ENCODE measurements at places on chromosomes 2 and 18.

GRCh38 chr2:175575346-175576258, 394.1 kb upstream of the ATP5MC3 start:
- no peak for DNase-seq

DNA sequence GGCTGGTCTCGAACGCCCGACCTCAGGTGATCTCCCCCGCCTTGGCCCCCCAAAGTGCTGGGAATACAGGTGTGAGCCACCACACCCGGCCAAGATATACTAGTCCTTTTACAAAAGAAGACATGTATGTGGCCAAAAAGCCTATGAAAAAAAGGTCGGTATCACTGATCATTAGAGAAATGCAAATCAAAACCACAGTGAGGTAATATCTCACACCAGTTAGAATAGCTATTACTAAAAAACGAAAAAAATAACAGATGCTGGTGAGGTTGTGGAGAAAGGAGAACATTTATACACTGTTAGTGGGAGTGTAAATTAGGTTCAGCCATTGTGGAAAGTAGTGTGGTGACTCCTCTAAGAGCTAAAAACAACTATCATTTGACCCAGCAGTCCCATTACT, 26.4 kb downstream of the KLHL23 start:
- no peak for DNase-seq

GRCh38 chr2:210190345-210190744, 19.1 kb upstream of the KANSL1L start:
- no peak for DNase-seq

GRCh38 chr2:241673189-241673663, 13.4 kb downstream of the DTYMK start:
- DNase-seq: no peak

DNA sequence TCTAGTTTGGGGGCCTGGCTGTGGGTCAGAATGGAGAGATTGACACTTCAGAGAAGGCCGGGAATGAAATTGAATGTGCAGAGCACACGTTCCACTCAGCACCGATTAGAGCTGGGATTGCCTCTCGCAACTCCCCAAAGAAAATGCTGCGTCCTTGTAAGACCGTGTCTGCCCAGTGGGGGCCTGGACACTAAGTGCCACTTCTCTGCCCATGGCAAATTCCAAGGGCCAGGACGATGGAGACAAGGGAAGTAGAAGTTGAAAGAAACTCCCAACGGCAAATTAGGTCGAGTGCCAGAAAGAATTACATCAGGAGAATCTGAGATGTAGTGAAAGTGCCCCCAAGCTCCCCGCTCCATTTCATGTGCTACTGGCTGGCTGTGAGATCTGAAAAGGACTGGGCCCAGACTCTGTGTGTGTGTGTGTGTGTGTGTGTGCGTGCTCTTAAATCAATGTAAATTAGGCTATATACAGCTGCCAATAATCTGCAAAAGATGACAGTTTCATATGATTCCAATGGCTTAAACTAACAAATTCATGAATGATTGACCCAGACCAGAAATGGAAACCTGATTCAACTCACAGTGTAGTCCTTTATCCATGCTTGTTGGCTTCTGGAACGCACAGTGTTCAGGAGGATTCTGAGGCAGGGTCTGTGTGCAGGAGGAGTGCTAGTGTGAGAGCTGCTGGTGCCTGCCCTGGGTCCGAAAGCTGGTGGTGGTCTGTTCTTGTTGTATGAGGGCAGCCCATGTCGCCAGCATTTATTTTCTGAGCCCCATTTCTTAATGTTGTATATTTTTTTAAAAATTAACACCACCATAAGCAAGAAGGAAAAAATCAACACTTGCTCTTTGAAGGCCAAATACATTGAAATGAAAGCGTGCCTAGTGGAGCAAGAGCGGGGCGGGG, 234.3 kb downstream of the AGAP1 start:
- no peak for DNase-seq

DNA sequence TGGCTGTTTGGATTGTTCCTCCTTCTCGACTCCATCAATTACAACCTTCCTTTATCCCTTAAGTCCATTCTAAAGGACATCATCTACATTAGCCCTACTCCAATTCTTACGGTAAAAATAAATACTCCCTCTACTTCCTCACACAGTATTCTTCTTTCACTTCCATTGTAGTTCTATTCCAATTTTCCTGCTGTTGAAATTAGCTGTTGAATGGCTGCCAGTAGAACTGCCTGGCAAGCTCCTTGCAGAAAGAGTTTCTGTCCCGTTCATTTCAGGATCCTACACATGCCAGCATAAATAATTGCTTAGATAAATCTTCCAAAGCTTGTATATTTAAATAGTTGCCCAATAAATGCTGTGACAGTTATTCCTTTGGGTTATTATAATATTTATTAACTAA, 459.3 kb upstream of the TRIB2 start:
- DNase-seq: no peak

DNA sequence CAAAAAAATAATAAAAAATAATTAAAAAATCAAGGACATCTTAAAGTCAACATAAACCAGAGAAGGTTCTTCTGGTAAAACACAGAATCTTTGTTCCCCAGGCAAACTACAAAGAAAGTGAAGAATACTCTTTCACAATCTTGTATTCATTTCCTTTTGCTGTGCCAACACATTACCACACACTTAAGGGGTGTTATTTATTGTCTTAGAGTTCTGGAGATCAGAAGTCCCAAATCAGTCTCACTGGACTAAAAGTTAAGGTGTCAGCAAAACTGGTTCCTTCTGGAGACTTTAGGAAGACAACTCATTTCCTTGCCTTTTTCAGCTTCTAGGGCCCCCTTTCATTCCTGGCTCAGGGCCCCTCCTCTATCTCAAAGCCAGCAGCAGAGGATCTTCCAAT, 12.2 kb upstream of the CAB39 start:
- no peak for DNase-seq

DNA sequence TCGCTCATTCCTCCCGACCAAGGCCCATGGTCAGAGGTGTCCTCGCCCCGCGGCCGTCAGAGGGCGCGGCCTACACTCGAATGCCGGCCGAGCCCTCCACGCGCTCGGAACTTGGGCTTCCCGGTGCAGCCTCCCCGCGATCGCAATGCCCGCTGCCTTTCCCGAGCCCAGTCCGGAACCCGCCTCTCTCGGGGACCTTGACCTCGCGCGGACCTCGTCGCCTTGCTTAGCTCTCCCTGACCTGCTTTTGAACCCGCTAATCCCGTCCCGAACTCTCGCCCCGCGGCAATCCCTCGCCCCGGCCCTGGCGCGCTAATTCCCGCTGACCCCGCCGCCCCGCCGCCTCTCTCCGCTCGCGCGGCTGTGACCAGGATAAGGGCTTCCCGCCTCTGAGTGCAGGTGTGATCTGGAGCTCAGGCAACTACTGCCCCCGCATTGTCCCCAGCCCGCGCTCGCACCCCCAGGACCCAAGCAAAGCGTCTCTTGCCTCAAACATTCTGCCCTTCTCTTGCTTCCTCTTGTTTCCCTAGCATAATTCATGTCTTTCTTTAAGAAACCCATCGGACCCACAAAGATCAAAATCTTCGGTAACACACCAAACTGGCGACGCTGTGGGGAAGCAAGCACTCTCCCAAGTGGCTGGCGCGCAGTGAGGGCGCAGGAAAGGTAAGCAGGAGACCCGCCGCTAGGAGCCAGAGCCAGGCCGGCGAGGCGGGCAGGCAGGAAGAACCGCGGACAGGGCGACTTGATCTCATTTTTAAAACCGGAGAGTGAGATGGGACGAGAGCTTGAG, 46.6 kb upstream of the ATP6V1B1 start:
- DNase-seq: no peak

- DNase-seq: no peak
These were observed 47.1 kb downstream of the LONRF2 start for GRCh38 chr2:100275200-100275589.

GRCh38 chr2:154952346-154952980, 254.0 kb downstream of the KCNJ3 start:
- DNase-seq: no peak

DNA sequence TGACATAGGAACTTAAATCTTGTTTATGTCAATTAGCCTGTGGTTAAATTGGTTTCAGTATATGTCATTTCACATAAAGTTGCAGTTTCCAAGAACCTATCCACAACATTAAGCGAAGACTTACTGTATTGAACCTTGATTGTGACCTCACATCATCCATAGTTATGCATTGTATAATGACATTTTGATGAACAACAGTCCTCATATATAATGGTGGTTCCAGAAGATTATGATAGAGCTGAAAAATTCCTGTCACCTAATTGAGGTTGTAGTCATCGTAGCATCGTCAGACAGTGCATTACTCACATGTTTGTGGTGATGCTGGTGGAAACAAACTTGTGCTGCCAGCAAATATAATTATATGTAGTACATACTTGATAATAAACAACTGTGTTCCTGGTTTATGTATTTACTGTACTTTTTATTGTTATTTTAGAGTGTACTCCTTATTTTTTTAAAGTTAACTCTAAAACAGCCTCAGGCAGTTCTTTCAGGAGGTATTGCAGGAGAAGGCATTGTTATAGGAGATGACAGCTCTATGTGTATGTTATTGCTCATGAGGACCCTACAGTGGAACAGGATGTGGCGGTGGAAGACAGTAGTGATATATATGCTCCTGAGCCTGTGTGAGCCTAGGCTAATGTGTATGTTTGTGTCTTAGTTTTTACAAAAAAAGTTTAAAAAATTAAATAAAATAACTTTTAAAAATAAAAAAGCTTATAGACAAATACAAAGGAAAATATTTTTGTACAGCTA, 56.6 kb downstream of the UBE2E3 start:
- no peak for DNase-seq

DNA sequence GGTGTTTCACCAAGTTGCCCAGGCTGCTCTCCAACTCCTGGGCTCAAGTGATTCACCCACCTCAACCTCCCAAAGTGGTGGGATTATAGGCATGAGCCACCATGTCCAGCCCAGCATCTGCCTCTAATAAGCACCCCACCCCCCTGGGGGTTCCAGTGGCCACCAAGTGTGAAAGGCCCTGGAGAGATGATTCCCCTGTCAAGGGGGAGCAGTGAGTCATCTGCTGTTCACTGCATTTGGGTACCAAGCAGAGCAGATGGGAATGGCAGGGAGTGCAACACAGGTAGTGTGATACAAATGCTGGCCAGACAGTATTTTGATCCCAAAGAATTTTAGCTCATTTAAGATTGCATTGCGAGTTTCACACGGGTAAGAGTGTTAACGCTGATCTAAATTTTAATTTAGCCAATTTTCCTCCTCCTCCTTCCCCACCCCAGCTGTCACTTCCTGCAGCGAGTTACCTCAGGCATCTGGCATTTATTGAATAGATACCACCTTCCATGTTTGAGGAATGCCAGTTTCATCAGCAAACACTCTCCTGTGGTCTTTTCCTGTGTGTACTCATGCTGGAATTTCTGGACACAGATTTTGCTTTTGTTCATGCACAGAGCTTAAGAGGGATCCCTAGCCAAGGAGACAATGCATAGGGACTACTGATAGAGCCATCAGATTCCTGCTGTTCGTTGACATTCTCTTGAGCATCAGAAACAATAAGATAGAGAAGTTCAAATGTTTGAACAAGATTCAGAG, 32.4 kb upstream of the NCK2 start:
- DNase-seq: no peak

DNA sequence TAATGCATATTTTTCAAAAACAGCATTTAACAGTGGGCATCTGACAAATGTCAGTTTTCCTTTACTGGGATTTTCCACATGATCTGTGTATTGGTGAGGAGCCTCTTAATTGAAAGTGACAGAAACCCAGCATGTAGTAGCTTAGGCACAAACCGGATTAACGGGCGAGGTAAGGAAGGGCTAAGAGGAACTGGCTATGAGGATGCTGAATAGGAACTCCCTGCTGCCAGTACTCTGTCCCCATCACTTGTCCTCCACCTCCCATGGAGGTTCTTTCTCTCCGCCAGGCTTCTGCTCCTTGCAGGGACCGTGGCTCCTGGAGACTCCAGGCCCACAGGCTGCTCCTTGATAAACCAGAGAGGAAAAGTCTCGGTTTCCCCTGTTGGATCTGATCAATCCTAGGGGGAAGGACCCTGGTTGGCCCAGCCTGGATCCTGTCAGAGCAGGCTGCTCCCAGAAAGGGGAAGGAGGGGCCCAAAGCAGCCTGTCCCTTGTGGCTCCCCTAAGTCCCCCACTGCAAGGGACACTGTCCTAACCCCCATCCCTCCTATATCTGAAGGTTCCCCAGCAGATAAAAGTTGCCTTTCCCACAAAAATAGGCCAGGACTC, 10.3 kb downstream of the TEX44 start:
- no peak for DNase-seq

DNA sequence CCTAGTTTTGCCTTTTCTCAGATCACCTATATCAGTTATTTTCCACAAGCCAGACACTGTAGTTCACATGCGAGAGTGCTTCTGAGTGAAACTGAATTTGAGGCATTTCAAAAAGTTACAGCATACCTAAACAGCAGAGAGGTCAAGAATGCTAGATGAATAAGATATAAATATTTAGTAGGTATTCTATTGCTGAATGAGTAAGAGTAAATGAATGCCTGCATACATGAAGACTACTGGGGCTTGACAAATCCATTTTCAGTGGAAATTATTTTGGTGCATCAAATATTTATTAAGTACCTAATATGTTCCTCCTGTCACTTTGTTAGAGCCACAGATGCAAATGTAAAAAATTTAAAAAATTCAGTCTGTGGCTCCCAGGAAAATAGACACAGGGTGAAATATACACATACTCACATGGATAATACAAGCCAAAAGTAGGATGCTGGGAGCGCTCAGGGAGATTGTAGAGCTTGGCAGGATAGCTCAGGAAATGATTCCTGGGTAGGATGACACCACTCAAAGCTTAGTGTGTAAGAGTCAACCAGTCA, 27.6 kb upstream of the CDC42EP3 start:
- no peak for DNase-seq

DNA sequence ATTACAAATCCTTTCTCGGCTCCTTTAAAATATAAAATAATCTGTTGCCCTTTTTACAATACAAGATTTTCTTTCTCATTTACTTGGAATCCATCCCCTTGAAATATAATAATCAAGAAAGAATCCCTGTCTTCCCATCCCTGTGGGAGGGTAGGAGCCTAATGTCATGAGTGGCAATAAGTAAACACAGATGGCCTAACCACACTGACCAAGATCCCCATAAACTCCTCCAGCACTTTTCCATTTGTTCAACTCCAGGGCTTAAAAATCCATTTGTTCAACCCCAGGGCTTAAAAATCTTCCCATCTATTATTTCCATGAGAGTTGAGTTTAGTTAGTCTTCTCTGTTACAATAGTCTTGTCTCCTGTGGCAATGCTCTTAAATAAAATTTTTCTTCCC, 297.6 kb downstream of the CDH7 start:
- DNase-seq: no peak

DNA sequence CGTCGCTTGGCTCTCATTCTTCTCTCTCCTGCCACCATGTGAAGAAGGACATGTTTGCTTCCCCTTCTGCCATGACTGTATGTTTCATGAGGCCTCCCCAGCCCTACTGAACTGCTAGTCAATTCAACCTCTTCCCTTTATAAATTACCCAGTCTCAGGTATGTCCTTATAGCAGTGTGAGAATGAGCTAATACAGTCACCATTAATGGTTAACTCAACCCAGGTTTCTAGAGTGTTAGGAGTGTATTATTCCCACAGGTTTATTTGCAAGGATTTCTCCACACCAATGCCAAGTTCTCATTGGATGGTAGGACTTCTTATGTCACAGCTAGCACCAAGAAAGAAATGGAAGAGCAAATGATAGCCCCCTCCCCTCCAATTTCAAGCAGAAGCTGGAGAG, 71.9 kb downstream of the DYNAP start:
- no peak for DNase-seq

Data from activated CD8-positive, alpha-beta memory T cell treated with anti-CD3 and anti-CD28 coated beads for 1 hour (primary cell).